ENCODE measurements at places on chromosomes 1 and 21.

DNA sequence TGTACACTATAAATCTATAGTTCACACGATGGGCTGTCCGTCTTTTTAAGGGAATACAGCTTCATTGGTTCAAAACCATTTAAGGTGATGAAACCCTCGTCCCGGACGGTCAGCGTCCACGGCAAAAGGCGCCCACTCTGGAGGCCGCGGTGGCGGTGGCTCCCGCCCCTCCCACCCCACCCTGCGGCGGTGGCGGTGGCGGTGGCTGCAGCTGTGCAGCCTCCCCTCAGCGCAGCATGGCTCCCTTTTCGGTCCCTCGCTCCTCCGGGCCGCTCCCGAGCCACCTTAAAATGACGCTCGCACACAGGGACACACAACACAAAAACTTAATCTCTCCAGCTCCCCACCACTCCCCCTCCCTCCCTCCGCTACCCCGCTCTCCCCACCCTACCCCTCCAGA lies 69.1 kb downstream of the WLS start:
- DNase-seq, result no peak

GRCh38 chr1:232473324-232473723 lies 156.6 kb downstream of the SIPA1L2 start:
- no peak for DNase-seq

DNA sequence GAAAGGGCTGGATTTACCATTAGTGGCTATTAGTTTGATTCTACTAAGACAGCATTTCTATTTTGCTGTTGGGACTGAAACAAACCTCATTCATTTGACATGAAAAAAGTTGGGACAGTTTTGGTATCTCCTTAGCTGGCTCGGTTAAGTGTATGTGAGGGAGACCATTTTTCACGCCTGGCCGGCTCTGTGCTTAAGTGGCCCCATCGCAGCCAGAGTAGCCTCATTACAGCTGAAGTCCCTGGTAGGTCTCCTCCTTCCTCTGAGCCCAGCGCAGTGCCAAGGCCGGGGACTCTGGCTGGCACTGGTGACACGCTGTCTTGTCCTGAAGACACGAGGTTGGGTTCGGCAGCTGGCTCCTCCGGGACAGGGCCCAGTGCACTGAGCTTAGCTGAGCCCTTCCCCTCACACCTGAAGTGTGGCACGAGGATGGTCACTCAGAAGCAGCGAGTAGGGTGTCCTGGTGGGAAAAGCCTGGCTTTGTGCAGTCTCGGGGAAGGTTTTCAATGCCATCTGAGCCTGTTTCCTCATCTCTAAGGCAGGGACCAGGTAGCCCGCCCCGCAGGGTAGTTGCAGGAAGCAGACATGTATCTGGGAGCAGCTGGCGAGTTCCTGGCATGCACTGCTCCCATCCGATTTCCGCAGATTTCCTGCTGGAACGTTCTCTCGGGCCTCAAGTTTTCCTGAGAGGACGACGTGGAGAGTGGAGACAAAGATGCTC lies 196.5 kb downstream of the DYRK1A start:
- DNase-seq, result no peak

DNA sequence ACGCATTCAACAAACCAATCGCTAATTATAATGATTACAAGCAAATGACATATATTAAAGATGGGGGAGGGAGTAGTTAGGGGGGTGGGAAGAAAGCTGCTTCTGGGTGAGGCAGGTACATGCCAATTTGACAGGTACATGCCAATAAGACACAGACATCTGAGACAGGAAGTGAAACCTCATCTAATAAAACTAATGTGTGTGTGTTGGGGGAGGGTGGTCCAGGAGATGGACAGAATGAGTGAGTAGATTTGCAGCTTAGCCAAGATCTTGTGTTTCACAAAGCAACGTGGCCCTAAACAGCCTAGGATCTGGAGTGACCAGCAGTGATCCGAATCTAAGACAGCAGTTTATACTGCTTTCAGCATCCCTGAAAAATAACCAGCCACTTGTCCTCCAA lies 10.8 kb downstream of the CFAP45 start:
- no peak for DNase-seq

GRCh38 chr1:18929686-18930085 lies 26.8 kb downstream of the IFFO2 start:
- no peak for DNase-seq

GRCh38 chr1:206065547-206066145 lies 12.7 kb downstream of the RHEX start:
- DNase-seq, result no peak

GRCh38 chr1:21616372-21616771 lies 52.8 kb downstream of the RAP1GAP start:
- no peak for DNase-seq

DNA sequence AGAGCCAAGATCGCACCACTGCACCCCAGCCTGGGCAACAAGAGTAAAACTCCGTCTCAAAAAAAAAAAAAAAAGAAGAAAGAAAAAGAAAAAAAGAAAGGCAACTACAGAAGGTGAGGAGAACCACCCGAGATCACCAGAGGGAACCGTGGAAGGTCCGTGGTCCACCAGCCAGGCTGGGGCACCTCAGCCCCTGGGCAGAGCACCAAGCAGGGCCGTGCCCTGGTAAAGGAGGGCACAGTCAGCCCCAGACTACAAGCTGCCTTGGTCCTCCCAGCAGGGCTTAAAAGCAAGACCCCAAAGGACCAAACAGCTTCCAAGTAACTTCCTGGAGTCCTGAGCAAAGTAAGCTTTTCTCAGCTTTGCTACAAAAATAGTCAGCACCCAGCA lies 8.8 kb upstream of the SAMD11 start:
- no peak for DNase-seq

Measured in stimulated activated CD4-positive, alpha-beta T cell treated with anti-CD3 and anti-CD28 coated beads, Interleukin-1b, Interleukin-23, amount 100 ng/mL, for 1 hour (primary cell).